Panc1 (cell line): ENCODE measurements at places on chromosomes 16 and 17.

DNA sequence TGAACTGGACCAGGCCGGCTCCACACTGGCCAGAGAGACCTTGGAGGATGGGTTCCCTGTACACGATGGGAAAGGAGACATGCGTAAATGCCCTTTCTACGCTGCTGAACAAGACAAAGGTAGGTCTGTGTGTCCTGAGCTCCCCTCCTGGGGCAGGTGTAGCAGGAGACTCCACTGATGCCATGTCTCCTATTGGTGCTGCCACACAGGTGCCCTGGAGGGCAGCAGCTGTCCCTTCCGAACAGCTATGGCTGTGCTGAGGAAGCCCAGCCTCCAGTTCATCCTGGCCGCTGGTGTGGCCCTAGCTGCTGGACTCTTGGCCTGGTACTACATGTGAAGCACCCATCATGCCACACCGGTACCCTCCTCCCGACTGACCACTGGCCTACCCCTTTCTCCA lies 29.2 kb downstream of the CDIP1 start:
- no peak for DNase-seq

DNA sequence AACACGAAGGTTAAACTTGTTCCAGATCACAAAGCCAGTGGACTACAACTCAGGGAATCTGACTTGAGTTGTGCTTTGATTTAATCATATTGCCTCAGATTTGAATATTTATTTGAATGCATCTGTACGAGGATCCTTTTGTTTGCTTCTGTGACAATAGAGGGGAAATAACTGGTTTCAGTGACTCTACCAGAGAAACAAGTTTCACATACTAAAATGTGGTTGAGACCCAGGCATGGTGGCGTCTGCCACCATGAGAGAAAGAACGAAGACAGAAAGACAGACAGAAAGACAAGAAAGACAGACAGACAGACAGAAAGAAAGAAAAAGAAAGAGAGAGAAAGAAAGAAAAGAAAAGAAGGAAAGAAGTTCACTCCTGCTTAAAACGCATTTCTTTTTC lies 24.0 kb downstream of the YWHAE start:
- no peak for DNase-seq

DNA sequence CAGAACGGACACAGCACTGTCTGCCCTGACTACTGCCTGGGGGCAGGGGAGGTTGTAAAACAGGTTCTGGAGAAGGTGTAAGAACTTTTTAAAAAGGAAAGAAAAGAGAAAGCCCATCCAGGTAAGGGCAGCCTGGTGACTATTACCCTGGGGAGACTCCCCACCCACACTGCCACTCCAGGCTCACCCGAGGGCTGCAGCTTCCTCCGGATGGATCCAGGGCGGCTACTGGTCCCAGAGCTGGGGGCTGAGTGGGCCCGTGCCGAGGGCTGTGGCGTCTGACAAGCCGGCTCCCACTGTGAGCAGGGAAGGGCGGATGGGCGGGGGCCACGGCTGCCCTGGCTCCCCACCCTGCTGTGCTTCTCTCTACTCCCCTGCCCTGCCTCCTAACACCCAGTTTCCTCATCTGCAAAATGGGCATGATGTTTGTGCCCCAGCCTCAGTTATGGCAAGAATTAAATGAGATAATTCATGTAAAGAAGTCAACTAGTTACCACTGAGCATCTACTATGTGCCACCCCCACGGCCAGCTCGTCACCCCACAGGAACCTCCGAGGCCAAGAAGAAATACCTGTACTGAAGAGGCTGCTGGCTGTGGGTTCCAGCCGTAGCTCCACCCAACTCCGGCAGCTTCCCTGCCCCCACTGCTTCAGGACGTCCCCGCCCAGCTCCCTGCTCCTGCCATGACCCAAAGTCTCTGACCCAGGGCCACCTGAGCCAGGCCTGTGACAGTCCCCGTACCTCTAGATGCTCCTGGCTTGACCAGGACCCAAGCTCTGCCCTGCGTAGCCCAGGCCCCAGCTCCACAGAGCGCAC lies 24.2 kb downstream of the KATNB1 start:
- no peak for DNase-seq

DNA sequence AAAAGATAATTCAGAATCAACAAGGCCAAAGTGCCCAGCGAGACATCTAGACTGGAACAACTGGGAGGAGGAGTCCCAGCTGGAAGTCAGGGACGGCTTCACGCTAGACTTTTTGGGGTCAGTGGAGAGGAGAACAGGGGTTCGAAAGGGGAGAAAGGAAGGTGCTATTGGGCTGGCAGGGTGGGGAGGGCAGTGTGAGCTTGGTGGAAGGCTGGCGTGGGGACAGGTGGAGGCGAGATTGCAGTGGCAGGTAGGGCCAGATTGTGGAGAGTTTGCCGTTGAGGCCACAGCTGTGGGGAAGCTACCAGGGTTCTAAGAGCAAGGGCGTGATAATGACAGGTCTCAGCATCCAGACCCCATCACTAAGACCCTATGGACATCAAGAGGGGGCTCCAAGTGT lies 10.5 kb downstream of the SDK2 start:
- DNase-seq: no peak

- no peak for DNase-seq
Observed at GRCh38 chr16:57301126-57301817, 16.8 kb upstream of the PLLP start.

- no peak for DNase-seq
Observed at GRCh38 chr17:14098246-14098645, 28.9 kb downstream of the COX10 start.

GRCh38 chr16:28180655-28181460 lies 30.9 kb downstream of the XPO6 start:
- no peak for DNase-seq
